ENCODE measurements at places on chromosomes 3 and 15. TPM values are rescaled to one million over a fixed set of nuclear protein-coding genes. Genes with fewer than 3 reads are reported as not detected.

DNA sequence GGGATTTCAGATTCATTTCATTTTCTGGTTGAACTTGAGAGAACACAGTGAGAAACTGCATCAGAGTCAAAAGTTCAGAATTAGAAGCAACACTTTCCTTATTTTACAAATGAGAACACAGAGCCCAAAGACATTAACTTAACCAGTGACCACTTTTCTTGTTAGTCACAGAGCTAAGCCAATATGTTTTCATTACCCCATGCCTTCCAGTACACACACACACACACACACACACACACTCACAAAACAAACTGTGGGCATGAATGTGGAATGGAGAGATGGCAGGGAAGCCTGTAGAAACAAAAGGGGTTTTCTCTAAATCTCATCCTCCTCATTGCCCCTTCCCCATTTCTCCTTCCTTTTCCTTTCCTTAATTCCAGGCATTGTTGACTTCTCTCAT lies 267.4 kb upstream of the GADL1 start:
- no peak for DNase-seq

DNA sequence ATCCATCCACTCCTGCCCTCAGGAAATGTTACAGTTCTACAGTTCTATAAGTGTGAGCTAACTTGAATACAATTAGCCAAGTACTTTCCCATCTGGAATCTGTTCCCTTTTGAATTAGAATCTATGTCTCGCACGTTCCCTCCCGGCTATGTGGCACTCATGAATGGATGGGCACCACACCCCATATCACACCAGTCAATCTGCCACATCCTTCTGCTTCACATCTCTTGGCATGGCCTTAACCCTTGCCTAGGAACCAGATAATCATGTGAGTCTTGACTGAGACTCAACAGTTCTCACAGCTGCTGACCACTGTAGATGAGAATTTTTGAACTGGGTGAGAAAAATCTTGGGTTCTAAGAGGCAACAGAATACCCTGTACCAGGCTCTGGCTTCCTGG lies 180.2 kb downstream of the TNIK start:
- DNase-seq, result no peak

GRCh38 chr15:96053781-96054428 lies 276.6 kb upstream of the NR2F2 start:
- DNase-seq, result no peak

The COL6A6 gene
- total RNA-seq, result 0.12 TPM
